ENCODE measurements at places on chromosomes 13 and 19.

DNA sequence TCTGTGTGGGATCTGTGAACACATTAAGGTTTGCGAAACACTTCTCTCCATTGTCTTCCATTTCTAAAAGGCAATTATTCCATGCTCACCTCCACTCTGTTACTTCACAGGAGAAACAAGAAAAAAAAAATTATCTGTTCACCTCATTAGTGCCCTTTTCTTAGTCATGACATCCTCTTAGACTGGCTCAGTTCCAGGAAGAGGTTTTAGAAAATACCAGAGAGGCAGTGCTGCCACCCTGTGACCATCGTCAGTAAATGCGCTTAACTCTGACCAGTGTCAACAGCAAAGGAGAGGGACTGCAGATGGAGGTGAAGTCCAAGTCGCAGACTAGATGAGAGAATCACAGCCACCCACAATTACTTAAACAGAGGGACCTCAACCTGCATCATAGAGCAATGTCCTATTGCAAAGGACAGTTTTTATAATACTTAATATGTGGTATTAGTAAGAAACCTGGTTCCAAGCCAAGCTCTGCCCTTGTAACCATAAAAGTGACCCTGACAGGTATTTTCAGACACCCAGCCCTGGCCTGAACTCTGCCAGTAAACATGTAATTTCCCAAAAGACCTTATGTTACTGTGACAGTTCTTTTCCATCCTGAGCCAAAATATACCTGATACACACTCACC lies 19.4 kb downstream of the CEACAM21 start:
- no peaks in the 10 kb centered on the region for H3K36me3 ChIP-seq
- H3K4me1 ChIP-seq: peaks cover 9% of the 10 kb centered on the region
- H3K27ac ChIP-seq: no peak overlapping the region
- H3K27me3 ChIP-seq: peaks cover 8% of the 10 kb centered on the region
- no peak overlapping the region for H3K4me3 ChIP-seq

GRCh38 chr13:48478391-48478790 lies 54.5 kb downstream of the RCBTB2 start:
- DNase-seq: no peak
- H3K36me3 ChIP-seq: no peaks in the 10 kb centered on the region
- no peak overlapping the region for H3K4me3 ChIP-seq

- H3K27ac ChIP-seq: no peak overlapping the region
- no peaks in the 10 kb centered on the region for H3K36me3 ChIP-seq
- H3K4me1 ChIP-seq: no peaks in the 10 kb centered on the region
- DNase-seq: no peak
- H3K4me3 ChIP-seq: no peak overlapping the region
These were observed 9.1 kb downstream of the AP2A1 start for GRCh38 chr19:49775742-49776370.

DNA sequence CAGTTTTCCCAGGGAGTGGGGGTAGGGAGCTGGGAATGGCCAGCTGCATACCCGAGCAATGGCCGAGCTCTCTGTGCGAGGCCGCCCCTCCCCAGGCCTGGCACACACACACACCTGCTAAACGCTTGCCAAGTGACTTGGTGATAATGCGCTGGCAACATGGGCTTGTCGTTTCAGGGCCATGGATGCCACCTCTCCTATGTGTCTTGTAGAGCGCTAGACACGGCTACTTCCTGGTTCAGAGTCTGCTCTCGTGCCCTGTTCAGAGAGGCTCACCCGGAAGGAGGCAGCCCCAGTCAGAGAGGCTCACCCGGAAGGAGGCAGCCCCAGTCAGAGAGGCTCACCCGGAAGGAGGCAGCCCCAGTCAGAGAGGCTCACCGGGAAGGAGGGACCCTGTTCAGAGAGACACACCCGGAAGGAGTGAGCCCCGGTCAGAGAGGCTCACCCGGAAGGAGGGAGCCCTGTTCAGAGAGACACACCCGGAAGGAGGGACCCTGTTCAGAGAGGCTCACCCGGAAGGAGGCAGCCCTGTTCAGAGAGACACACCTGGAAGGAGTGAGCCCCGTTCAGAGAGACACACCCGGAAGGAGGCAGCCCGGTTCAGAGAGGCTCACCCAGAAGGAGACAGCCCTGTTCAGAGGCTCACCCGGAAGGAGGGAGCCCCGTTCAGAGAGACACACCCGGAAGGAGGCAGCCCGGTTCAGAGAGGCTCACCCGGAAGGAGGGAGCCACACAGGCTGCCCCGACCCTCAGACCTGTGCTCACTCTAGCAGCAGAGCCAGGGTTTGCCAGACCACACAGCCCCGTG lies 4.2 kb downstream of the ADPRHL1 start:
- no peaks in the 10 kb centered on the region for H3K4me1 ChIP-seq
- H3K27ac ChIP-seq: no peak overlapping the region
- H3K27me3 ChIP-seq: no peaks in the 10 kb centered on the region
- DNase-seq: peak; percentile 43

DNA sequence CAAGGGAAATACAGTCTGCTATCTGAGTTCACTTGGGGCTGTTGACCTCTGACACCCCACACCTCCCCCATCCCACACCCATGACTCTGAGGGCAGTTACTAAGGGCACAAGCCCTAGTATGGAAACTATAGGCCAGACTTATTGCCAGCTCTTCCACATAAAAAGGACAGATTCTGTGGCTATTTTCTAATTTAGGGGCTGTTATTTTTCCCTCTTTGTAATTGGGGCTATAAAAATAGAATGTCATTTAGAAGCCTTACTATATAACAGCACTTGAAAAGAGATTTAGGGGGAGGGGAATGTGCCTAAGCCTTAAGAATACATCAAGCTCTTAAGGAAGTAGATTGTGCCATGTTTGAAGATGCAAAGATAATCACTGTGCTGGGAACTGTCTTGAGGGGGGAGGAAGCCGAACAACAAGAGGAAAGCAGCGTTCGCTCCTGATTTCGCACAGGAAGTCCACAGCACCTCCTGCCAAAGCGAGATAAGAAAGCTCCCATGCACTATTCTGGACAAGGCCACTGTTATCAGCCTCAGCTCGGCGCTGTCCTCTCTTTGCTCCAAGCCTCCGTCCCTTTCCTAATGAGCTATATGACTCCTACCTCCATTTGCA lies 86.6 kb downstream of the FLT1 start:
- H3K27ac ChIP-seq: no peak overlapping the region
- DNase-seq: no peak
- no peaks in the 10 kb centered on the region for H3K36me3 ChIP-seq
- no peaks in the 10 kb centered on the region for H3K4me1 ChIP-seq
- H3K4me3 ChIP-seq: no peak overlapping the region

DNA sequence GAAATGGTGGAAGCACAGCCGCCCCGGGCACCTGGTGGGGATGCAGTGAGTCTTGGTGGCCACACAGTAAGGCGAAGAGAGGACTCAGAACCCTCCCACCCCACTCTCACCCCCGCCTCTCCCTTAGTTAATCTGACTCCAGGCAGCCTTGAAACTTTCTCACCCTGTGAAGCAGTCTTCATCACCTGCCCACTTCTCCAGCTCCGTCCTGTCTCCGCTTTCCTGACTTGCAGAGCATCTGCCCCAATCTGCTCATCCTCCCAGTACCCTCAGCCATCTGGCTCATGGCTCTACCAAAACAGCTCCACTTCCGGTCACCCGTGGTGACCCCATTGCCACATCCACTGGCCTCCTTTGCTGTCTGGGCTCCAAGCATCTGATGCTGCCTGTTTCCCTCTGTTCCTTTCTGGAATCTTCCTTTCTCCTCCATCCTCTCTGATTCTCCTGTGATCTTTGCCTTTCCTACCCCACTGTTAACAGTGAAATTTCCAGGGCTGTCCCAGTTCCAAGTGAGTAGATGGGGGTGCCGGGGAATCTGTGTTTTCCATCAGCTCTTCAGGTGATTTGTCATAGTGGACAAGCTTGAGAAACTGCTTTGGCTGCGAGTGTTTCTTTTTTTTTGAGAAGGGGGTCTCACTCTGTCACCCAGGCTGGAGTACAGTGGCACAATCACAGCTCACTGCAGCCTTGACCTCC lies 4.3 kb downstream of the USF2 start:
- H3K4me3 ChIP-seq: no peak overlapping the region
- DNase-seq: no peak
- H3K36me3 ChIP-seq: peaks cover 45% of the 10 kb centered on the region

DNA sequence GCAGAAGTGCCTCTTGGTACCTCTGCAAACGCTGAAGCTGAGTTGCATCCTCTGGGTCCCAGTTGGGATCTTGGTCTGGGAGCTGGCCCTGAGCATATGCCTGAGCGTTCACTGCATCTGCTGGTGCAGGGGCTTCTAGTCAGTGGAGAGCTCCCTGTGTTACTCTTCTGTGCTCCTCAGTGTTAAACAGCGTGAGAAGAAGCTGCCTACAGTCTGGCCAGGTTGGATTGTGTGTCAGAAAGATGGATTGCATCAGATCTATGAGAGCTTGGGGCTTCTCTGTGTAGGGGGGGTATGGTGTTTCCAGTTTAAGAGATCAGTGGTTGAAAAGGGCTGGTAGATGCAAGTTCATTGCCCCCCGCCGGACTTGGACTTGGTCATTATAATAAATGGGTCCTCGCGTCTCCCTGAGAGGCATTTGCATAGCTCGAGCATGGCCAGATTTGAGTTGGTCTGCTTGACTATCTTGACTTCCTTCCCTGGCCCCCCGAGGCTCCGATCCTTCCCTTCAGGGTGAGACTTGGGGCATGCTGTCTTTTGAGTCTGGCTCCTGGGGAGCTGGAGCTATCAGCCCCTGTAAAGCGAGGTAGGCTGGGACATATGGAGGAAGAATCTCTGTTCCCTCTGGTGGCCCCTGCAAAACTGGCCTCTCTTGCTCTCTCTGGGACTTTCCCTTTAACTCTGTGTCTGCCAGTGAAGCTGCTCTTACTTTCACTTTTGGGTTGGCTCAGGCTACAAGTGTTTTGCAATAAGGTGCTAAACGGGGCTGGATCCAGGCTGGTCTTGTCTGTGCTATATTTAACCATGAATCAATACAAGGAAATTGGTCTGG lies 52.9 kb downstream of the OR10H4 start:
- H3K27ac ChIP-seq: peak overlapping the region; percentile 12
- H3K4me1 ChIP-seq: peaks cover 14% of the 10 kb centered on the region
- no peaks in the 10 kb centered on the region for H3K27me3 ChIP-seq
- H3K4me3 ChIP-seq: peak overlapping the region; percentile 13
- H3K36me3 ChIP-seq: no peaks in the 10 kb centered on the region
- DNase-seq: peak; percentile 27

DNA sequence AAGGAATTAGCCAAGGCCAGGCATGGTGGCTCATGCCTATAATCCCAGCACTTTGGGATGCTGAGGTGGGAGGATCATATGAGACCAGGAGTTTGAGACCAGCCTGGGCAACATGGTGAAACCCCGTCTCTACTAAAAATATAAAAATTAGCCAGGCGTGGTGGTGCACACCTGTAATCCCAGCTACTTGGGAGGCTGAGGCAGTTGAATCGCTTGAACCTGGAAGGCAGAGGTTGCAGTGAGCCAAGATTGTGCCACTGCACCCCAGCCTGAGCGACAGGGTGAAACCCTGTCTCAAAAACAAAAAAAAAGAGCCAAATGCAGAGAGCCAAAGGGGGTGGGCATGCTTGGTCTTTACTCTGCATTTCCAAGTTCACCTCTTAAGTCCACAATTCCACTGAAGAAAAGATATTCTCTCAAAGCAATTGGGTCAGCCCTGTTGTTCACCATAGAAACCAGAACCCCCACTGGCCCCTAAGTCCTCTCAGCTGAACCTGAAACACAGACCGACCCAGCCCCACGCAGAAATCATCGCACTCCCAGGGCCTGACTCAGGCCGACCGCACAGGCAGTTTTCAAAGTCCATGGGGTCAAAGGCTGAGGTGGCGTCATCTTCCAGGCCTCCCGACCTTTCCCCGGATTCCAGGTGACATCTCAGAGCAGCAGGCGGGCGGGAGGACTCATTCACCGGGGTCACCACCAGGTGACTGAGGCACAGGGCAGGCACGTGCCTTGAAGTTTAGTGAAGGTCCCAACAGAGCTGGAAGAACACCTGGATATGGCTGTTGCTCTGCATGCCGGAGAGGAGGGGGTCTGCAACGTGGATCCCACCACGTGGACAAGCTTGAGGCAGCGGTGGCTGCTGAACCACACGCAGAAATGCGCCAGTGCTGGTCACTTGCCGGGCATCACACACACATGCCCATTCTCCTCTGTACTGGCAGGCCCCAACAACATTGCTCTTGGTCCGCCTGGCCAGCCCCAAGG lies 33.1 kb downstream of the SLC25A42 start:
- H3K36me3 ChIP-seq: peaks cover 18% of the 10 kb centered on the region
- H3K4me1 ChIP-seq: no peaks in the 10 kb centered on the region
- no peaks in the 10 kb centered on the region for H3K27me3 ChIP-seq
- no peak overlapping the region for H3K4me3 ChIP-seq
- DNase-seq: no peak
- no peak overlapping the region for H3K27ac ChIP-seq

GRCh38 chr19:45774765-45775164 lies 5.7 kb upstream of the SIX5 start:
- peaks cover 6% of the 10 kb centered on the region for H3K27me3 ChIP-seq
- H3K4me3 ChIP-seq: no peak overlapping the region
- peaks cover 26% of the 10 kb centered on the region for H3K4me1 ChIP-seq
- no peak for DNase-seq

DNA sequence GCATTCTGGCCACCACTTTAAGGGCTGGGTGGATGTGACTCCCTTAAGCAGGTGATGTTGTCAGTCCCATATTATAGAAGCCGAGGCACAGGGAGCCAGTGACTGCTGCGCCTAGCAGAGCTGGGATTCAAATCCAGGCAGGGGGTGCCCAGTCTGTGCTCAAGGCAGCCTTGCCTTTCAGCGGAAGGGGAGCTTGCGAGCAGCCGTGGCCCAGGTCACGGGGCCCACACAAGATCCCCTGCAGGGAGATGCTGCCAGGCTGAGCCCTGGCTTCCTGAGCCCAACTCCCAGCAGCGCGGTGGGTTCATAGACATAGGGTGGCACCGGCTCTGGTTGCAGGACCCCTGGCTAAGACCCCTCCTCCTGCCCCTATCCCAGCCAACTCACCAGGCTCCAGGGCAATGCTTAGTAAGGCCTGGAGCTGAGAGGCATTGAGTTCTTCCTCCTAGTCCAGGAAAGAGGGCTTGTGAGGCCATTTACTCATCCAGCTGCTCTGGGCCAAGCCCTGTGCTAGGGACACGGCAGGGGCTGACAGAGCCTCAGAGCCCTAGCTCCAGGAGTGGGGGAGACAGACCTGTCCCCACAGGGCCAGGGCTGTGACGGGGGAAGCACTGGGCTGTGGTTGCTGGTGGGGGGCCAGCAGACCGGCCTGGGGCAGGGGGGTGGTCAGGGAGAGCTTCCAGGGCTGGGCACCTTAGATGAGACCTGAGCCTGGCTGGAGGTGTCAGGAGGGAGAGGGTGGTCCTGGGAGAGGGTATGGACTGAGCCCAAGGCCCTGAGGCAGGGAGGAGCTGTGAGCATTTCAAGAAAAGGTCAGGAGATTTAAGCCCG lies 9.6 kb downstream of the CAPN12 start:
- DNase-seq: peak; percentile 53
- no peaks in the 10 kb centered on the region for H3K36me3 ChIP-seq
- H3K4me1 ChIP-seq: peaks cover 53% of the 10 kb centered on the region
- H3K27me3 ChIP-seq: no peaks in the 10 kb centered on the region
- peak overlapping the region; percentile 53 for H3K27ac ChIP-seq
